MV-4-11 (cell line): ENCODE measurements at places on chromosomes 7 and 10.

- no peak for DNase-seq
Measured at GRCh38 chr7:15905251-15906040, 219.0 kb upstream of the MEOX2 start.

- peak; percentile 13 for DNase-seq
Measured at GRCh38 chr10:98055841-98056516, 25.6 kb upstream of the CRTAC1 start.

GRCh38 chr7:47496056-47496665 is 85.8 kb downstream of the TNS3 start:
- no peak for DNase-seq

DNA sequence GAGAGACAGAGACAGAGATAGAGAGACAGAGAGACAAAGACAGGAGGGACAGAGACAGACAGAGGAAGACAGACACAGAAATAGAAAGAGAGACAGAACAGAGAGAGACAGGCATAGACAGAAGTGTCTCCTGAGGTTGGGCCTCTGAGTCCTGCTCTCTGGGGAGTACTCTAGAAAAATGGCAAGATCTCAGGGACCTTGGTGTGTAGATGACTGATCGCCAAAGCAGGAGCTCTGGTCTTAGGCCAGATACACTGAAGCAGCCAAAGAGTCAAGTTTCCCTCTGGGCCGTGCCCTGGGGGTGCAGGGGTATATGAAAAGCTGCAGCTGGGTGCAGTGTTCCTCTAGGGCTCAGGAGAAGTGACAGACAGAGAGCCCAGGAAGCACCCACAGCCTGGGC is 176.6 kb upstream of the TNS3 start:
- no peak for DNase-seq

- DNase-seq = no peak
Measured at GRCh38 chr10:47299611-47300428, at the start of gene GDF10. Gene GDF10, plus strand, starts transcription at chr10:47300197. Its CDS starts 455 bp downstream, at chr10:47300652.

DNA sequence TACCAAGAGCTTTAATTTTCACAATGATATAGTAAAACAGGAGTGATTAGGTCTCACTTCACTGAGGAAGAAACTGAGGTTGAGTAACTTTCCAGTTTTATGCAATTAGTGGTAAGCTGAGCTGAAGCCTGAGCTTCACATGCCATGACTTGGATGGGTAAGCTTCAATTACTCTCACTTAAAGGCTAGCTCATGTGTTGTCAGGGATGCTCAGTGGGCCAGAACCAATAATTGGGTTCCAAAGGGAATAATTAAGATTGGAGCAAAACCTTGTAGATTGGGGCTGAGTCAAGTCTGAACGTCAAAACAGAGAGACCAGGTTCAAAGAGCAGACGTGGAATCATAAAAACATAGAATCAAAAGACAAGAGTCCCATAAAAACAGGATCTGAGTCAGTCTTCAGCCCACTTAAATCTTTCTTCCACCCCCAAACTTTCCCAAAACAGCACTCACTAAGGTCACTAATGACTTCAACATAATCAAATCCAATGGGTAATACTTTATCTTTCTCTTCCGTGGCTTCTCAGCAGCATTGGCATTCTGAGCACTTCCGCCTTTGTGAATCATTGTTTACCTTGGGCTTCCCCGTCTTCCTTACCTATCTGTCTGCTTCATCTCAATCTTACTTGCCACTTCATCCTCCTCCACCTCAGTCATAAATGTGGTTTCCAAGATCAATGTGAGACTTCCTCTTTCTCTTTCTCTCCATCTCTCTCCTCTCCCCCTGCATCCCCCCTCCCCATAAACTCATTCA is 23.0 kb upstream of the EGFR start:
- DNase-seq = no peak

DNA sequence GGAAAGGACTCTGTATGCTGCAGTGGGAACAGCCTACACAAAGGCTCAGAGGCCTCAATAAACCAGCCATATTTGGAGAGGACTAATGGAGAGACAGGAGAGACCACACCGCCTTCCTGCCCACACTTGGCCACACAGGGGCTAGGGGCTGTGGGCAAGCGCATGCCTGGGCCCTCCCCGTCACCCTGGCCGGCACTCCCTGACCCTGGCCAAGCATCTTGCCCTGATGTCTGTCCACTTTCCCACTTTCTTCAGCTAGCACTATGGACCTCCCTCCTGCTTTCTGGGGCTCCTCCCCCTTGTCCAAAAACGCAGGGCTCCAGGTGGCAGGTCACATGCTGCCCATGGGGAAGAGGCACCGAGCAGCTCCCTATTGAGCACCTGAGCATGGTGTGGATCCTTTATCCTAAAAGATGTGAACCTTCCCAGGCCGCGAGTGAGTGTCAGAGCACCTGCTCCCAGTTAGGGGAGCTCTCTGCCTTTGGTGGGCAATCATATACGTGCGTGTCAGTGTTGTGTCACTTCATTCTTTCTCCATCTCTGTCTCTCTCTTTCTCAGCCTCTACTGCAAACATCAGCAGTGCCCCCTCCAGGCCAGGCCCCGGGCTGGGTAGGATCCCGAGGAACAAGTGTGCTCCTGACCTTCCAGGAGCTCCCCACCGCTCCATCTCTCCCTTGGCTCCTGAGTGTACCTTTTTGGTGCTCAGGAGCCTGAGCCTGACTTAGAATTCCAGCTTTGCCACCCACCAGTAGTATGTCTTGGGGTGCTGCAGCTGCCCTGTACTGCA is 74.0 kb downstream of the ZMIZ1 start:
- DNase-seq = no peak

DNA sequence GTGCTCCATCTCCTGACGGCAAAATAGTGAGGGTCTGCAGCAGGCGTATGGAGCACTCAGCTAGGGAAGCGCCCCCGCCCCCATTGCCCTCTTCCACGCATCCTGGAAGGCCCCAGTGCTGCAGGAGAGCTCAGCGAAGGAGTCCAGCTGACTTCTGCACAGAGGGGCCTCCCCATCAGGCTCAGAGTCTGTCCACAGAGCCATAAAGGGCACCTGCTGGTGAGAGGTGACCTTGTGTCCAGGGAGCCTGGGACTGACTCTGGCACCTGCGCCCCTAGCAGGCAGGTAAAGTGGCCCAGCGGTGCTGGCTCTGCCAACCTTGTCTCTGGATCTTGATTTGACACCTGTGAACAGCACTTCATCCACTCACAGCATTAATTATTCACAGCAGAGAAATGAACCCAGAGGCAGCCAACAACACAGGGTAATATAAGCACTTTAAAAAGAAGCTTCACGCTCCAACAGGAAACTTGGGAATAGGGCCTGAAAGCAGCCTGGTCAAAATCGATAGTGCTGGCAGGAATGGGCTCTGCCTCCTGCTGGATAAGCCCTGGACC is 59.6 kb downstream of the VOPP1 start:
- no peak for DNase-seq

GRCh38 chr10:125035588-125036295 is 93.8 kb downstream of the ZRANB1 start:
- no peak for DNase-seq

GRCh38 chr7:149714081-149714909 is 59.1 kb downstream of the ZNF467 start:
- DNase-seq = peak; percentile 63

DNA sequence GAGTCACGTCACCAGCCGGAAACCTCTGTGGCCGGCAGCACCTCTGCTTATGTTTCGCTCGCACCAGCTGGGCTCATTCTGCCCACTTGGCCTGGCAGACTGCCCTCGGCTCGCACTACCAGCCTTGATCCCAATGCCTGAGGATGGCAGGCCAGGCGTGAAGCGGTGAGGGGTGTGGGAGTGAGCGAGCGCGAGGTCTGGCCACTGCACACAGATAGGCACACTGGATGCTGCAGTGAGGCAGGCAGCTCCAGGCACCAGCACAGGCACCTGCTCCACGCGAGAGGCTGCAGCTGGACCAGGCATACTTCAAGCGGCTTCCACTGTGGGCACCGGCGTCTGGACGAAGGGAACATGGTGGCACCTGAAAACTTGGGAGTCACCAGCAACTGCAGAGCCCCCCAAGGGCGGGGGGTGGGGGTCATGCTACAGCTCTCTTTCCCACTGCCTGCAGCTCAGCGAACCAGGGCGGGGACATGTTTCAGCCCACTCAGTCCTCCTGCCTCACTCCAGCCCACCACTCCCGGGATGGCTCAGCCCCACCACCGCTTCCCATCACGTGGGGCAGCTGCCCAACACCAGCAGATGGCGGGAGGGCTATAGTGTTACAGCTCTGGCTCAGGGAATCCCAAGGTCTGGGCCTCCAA is 5.4 kb upstream of the DMTF1 start:
- no peak for DNase-seq
